PC-3 (cell line): ENCODE measurements at places on chromosomes 16 and 17.

GRCh38 chr17:41919840-41920579, 1.3 kb upstream of the ACLY start:
- peak; percentile 23 for DNase-seq

- DNase-seq: no peak
Observed at GRCh38 chr17:26766743-26767142, 527.2 kb upstream of the WSB1 start.

GRCh38 chr17:16954521-16954920, 17.4 kb downstream of the TNFRSF13B start:
- DNase-seq: no peak

DNA sequence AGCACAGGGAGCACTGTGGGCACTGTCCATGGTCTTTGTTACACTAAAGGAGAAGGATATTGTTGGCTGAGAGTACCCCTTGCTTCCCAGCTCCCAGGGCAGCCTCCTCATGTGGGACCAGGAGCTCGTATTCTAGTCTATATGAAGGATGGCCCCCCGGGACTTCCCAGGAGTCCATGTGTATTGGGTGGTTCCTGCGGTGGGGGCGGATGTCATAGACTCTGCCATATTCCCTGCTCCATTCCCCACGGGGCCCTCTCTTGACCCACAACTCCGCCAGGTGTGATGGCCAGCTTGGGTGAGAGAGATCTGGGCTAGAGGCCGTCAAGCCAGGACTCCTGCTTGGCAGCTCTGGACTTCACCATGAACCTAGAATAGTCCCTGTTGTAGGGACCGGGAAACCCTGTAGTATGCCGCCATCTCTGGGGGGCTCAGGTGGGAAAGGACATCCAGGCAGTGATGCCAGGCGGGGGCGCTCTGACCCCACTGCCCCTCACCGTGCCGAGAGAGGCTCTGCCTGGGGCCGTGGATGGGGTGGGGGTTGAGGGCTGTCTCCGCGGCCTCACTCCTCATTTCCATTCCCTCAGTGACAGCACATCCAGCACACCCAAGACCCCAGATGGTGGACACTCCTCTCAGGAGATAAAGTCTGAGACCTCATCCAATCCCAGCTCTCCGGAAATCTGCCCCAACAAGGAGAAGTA, 37.8 kb downstream of the OR1D5 start:
- no peak for DNase-seq

DNA sequence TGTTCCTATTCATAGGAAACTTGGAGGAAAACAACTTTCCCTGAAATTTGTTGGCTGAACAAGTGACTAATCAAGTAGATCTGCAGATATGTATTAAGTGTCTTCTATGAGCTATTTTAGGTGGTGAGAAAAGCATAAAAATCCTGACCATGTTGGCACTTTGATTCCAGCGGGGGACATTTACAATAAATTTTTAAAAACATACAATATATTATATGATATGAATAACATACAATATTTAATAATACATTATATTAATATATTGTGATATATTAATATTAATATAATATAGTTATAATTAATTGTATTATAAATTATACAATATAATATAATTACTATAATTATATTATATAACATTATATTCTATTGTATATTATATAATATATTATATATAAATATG, 362.9 kb upstream of the SOX9 start:
- no peak for DNase-seq

GRCh38 chr17:81993729-81994592, 16.5 kb downstream of the ASPSCR1 start:
- no peak for DNase-seq

DNA sequence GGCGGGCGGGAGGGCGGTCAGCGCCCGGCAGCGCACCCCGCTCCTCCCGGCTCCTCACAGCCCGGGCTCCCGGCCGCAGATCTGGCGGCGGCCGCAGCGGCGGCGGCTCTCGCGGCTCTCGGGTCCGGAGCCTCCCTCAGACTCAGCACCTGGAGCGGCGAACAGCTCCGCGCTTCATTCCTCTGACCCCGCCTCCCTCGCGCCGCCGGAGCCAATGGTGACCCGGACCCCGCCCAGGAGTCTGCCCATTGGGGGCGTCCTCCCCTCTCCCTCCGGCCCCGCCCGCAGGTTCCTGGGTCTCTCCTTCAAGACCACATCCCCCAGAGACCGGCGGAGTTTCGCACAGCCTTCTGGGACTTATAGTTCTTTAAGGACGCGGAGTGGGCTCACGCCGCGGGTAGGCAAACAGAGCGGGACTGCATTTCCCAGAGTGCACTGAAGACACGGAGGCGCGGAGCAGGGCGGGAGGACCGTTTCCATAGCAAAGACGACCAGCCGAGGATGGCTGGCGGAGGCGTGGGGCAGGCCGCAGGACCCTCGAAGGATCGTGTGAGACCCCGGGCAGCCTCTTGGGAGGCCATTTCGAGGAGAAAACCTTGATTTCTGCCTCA, at the start of gene SMPD3:
TSS of gene SMPD3 (minus strand) at position 149 of the 611 bp plus-strand sequence. CDS start 76,327 bp downstream, outside the sequence.
- DNase-seq: peak; percentile 92
